H1 (cell line): ENCODE measurements at places on chromosomes 3 and 15.

- DNase-seq: no peak
Measured at GRCh38 chr3:148439254-148439822, 258.4 kb upstream of the AGTR1 start.

DNA sequence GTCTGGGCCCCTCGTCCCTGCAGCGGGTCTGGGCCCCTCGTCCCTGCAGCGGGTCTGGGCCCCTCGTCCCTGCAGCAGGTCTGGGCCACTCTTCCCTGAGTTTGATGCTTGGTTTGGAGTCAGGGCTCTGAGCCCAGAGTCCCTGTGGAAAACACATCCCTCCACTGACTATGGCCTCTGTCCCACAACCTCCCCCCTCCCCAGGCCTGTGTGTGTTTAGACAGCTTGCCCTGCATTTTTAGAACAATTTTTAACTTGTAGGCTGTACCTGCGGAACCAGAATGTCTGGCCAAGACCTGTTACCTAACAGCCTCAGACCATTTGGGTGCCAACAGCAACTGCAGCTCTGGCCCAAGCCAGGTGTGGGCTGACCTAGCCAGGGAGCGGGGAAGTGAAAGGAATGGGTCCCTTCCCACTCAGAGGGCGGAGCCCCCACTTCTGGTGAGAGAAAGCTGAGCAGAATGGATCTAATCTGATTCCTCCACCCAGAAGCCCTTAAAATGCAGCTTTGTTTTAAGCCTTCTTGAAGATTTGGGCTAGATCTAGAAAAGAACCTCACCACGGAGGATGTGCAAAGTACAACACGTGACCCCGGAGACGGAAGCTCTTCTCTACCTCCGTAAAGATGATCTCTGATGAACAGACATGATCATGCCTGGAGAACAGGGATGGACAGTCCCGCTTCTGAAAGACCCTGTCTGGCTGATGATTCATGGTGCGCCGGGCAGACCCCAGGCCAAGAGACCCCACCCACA is 60.5 kb upstream of the TFRC start:
- no peak for DNase-seq

DNA sequence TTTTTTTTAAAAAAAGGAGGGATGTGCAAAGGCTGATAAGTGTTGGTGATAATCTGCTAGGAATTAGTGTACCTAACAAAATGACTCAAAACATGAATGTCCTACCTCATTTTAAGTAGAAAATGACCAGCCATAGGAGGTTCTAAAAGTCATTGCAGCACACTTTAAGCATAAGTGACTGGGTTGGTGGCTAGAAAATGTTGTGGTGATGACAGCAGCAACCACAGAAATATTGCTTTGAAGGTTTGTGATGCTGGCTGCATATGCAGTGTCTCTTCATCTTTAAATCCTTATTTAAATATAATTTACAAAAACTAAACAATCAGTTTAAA is 55.2 kb downstream of the CMSS1 start:
- DNase-seq: no peak

DNA sequence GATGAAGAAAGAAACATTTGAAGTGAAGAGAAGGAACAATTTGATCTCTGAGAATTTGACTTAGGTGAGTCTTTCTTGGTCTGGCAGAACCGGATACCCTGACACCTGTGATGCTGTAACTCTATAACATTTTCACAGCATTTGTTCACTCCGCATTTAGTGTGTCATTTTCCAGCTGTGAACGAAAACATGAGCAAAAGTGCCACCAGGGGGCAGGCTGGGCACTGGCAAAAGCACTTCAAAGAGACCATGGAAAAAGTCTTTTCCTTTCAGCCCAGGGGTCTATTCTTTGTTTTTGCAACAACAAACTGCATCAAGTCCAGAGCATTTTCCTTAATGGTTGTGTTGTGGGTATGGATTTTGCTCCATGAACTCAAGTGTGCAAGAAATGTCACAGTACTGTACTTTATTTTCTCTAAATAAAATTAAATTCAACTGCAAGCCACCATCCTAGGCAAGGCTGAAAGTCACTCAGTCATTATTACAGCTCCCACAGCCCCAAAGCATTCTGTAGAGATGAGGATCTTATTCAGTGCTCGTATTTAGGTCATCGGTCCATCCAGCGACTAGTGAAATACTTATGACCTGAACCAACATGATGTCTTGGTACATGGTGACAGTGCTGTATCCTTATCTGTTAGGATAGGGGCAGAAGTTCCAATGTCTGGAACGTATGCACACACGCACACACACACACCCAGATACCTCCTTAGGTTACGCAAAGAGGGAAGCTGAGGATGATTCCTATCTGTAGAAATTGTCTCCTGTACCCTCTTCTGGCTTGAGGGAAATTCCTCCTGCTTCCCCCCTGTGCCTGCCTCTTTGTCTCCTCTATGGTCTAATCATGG is 125.5 kb downstream of the GADL1 start:
- DNase-seq: peak; percentile 85

DNA sequence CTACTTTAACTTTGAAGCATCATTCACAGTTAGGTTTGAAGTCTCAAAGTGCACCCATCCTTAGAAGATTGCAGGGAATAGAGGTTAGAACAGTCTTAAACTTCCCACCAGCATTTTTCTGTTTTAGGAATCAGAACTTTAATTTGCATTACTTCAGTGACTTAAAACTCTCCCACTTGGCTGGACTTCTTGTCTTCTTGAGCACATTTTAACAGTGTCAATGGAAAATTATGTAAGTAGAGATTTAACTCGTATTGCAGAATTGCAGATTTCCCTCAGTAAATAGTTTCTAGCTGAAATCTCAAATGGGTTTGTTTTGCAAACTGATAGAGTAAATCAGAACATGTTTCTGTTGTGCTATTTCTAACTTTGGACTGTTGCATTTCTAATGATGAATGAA is 369.6 kb downstream of the OTOL1 start:
- no peak for DNase-seq

DNA sequence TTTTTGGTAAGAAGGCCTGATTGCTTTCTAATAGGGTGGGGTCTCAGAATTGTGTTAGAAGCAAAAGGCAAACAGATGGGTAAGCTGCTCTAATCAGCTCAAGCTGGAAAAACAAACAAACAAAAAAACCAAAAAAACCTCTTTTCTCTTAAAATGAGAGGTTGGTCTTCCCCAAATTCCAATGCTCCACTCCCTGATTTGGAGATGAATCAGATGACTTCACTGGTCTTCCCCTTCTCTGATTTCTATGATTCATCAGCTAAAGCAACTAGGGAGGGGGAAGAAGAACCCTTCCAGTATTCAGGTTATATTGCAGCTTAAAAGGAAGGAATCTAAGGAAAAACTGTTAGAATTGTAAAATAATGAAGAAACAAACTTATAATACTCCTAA is 9.6 kb upstream of the ANXA2 start:
- DNase-seq: no peak

DNA sequence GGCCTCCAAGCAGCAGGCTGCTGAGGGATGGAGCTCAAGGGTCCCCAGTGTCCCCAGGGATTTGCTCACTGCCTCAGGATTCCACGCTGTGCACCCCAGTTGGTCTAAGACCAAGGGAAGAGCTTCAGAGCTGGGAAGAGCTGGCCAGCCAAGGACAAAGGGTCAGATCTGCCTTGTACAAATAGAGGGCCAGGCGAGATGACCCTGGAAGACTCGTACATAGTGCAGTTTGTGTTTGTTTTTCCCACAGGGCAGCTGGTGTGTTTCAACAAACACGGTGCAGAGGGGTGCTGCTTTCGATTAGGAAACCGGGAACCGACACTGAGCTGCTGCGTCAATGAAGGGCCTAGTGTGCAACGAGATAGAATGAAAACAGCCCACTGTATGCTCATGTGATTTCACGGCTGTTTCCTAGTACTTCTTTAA is 56.1 kb upstream of the TRPM1 start:
- no peak for DNase-seq

DNA sequence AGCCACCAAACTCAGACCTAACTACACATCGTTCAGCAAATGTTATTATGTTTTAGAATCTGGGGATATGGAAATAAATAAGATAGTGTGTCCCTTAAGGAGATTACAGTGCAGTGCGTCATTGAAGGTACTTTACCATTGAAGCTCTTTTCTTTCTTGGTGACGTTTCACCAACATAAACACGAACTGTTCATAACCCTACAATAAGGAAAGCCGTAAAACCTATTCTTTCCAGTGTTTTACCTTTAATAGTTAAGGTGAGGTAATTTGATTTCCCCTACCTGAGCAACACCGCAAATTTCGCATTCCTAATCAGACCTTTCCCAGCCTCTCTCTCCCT is 826 bp downstream of the CCDC66 start:
- no peak for DNase-seq

DNA sequence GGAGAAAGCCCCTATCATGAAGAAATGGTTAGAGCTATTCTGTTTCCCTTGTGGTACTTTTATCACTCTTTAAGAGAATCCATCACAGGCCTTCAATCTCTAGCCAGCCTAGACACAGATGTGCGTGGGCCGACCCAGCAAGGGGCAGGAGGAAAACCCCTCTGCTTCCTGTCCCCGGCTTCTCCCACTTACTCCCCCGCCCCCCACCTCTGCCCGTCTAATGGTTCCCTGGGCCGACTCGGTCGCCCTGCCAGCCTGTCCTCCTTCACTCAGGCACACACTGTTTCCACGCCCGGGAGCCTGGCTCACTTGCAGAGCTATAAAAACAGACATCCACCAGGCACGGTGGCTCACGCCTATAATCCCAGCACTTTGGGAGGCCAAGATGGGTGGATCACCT is 58.3 kb upstream of the TFRC start:
- no peak for DNase-seq

- DNase-seq: no peak
Measured at GRCh38 chr15:39946862-39947261, 12.9 kb downstream of the EIF2AK4 start.
